ENCODE measurements at places on chromosomes 16 and 17.

- no peak for DNase-seq
These were observed 47.8 kb downstream of the ERN1 start for GRCh38 chr17:64081802-64082799.

GRCh38 chr17:70353408-70354092, 184.2 kb downstream of the KCNJ2 start:
- no peak for DNase-seq

DNA sequence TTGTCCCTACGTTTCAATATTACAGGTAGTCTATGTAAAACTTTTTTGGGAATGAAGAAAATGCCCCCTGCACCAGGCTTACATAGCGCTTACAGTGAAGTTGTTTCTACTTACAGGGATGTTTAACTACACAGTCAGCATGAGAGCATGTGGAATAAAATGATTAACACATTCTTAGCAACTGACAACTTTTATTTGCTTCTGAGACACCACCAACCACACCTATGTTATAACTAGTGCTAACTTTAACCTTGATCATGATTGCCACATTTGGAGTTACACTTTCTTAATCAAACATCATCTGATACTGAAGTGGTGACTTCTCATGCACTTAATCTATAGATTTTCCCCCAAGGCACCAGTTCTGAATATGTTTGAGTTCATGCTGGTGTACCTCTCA, 20.3 kb upstream of the ZNF267 start:
- DNase-seq: no peak

GRCh38 chr16:29860218-29860617, 2.8 kb downstream of the CDIPT start:
- DNase-seq: no peak

All from GOT3 (cell line).